ENCODE measurements at places on chromosomes 3 and 15. TPM values are rescaled to one million over a fixed set of nuclear protein-coding genes. Genes with fewer than 3 reads are reported as not detected.

- DNase-seq, result no peak
Measured at GRCh38 chr3:185818267-185818875, 6.5 kb downstream of the IGF2BP2 start.

DNA sequence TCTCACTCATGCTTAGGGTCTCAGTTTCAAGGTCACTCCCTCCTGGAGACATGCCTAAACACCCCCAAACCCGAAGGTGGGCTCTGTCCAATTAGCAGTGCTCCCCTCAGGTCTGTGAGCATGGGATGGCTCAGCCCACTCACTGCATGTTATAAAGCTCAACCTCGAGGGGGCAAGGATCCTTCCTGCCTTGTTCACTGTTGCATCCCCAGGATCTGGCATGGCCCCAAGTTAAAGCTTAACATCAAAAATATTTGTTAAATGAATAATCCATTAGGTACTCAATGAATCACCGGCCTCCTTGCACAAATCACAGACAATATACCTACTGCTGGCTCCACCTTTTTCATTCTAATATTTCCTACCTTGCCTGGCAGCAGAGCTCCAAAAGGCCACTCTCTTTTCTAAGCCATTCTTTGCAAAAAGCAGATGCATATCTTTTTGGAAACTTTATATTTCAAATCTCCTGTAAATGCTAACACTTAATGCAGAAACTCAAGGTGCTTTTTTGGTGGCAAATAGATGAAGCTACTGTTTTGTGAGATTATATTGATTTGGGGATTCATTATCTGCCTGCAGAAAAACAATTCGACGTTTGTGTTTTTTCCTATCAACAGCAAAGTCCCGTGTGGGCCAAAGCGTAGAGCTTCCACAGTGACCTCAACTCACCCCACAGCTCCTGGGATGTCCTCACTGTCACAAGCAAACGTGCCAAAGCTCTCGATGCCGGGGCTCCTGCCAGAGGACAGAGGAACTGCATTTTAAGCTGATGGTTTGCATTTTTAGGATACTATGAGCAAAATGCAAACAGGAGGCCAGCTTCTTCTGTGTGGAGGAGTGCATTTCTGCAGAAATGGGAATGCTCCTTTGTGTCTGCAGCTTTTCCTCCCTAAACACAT, 35.4 kb downstream of the PCOLCE2 start:
- no peak for DNase-seq

DNA sequence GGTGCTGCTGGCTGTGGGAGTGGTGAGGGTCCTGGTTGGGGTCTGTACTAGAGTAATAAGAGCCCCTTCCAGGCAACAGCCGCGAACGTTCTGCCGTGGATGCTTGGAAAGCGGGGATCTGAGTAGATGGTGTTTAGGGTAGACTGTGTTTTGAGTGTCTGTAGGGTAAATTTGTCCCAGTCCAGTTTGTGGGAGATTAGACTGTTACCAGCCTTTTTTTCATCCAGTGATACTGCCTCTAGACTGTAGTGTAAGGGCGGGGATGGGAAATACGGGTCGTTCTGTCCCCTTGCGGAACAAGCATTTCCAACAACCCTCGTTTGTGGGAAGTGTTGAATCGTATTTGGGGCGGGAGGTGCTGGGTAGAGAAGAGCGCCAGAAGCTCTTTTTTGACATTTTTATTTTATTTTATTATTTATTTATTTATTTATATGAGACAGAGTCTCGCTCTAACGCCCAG, 424 bp downstream of the HAUS2 start:
- DNase-seq, result peak; percentile 30

DNA sequence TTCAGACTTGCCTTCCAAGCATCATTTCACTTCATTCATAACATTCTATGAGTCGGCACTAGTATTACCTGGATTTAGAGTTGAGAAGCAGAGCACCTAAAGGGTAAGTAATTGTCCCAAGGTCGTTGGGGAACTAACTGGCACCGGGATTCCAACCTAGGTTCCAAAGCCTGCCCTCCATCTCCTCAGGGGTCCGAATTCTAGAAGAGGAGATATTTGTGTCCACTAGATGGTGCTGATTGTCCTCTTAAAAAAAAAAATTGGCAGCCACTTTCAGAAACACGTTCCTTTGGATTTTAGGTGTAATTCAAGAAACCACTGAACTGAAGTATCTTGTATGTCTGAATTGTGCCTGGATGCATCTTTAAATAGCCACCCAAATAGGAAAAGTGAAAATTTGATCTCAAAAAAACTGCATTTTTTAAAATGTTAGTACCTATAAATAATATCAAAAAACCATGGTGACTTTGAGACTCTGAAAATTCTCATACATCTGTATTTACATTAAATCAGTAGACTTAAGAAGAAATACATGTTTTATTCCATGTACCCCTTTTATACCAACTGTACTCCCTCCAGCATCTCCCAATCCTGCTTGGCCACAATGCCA, 3.9 kb upstream of the FSIP1 start:
- peak; percentile 61 for DNase-seq

- no peak for DNase-seq
Measured at GRCh38 chr3:54826251-54826691, 101.6 kb downstream of the LRTM1 start.

The AMOTL2 gene
- total RNA-seq, result 103 TPM

The CGGBP1 gene
- 46.7 TPM for total RNA-seq

DNA sequence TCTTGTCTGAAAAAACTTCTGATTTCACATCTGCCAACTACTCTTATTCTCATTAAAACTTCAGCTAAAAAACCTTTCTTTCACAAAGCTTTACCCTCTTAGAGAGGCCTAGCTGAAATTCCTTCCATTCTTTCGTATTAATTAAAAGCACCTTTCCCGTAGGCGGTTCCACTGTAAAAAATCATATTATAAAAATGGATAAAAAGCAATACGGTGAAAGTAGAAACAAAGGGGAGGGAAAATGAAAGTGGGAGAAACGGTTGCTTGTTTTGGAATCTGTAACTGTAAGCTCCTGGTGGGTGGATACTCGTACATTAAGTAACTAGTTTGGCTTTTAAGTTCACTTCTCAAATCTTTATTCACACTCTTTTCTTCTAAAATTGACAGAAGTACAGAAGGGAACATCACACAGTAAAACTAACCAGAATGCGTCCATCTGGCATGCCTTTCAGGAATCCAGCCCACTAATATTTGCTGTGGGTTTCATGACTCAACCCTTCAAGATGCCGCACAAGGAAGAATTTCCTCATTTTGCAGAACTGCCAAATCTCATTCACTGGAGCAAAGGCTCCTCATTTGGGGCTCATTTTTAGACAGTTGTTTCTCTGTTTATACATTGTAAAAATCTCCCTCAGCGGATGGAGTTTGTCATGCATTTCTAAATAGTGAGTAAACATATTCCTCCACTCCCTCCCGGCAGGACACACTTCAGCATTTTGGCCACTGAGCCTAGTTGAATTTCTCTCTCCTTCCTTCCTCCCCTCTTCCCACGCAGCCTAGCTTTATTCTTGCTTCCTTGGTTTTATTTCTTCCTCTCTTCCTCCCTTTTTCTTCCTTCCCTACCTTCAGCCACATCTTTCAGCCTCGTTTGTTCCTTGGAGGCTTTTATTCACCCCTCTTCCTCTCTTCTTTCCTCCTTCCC, 419.5 kb upstream of the NAALADL2 start:
- peak; percentile 97 for DNase-seq

- peak; percentile 48 for DNase-seq
Measured at GRCh38 chr15:43218908-43219706, 1.7 kb downstream of the EPB42 start.

DNA sequence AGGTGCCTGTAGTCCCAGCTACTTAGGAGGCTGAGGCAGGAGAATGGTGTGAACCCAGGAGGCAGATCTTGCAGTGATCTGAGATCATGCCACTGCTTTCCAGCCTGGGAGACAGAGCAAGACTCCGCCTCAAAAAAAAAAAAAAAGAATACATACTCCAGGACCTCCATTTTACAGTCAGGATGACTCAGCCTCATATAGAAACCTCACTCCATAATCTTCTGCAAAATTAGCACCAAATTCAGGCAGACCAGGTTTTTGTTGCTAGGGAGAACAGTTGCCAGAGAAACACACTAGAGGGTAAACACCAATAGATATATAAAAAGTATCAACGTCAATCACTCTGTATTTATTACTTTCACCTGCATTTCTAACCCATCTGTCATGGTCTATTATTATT, 28.3 kb upstream of the AP3B2 start:
- DNase-seq, result no peak

DNA sequence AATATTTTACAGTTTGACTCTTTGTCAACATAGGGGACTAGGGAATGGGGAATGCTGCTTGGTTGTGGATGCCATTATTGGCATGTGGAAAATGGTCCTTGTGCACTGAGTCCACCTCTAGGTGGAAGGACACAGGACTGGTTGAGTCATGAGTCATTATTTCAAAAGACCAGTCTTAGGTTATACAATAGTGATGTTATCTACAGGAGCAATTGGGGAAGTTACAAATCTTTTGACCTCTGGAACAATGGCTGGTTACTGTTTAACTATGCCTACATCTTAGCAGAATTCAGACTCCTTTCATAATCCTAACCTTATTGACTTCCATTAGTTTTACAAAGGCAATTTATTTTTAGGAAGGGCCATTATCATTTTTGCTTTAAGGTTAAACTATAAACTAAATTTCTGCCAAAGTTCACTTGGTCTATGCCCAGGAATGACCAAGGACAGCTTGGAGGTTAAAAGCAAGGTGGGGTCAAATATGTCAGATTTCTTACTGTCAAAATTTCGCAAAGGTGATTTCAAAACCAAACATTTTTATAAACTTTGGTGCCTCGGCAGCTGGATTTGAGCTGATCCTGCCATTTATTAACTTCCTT, 11.8 kb upstream of the CCR8 start:
- no peak for DNase-seq

GRCh38 chr3:136120373-136121348, 75.5 kb downstream of the MSL2 start:
- no peak for DNase-seq

The C3orf70 gene
- 0.42 TPM for total RNA-seq

DNA sequence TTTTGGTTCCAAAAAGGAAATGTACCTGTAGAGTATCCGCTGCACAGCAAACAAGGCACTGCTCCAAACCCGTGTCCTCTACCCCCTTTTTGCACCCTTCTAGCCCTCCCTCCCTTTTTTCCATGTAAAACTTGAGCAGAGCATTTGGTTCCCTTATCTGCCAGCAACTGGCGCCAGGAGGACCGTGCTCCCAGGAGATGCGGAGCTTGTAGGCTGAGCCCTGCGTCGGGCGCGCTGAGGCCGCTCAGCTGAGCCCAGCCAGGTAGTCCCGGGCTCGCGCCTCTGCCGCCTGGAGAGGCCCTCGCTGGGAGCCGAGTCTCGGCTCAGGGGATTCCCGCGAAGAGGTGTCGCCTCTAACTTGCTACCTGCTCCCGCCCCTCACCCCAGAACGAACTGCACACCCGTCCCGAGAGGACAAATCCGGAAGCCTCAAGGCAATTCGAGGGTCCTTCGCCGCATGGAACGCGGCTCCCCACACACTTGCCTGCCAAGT, 575 bp downstream of the TRPM7 start:
- peak; percentile 87 for DNase-seq

The PLAAT1 gene
- 35.4 TPM for total RNA-seq

DNA sequence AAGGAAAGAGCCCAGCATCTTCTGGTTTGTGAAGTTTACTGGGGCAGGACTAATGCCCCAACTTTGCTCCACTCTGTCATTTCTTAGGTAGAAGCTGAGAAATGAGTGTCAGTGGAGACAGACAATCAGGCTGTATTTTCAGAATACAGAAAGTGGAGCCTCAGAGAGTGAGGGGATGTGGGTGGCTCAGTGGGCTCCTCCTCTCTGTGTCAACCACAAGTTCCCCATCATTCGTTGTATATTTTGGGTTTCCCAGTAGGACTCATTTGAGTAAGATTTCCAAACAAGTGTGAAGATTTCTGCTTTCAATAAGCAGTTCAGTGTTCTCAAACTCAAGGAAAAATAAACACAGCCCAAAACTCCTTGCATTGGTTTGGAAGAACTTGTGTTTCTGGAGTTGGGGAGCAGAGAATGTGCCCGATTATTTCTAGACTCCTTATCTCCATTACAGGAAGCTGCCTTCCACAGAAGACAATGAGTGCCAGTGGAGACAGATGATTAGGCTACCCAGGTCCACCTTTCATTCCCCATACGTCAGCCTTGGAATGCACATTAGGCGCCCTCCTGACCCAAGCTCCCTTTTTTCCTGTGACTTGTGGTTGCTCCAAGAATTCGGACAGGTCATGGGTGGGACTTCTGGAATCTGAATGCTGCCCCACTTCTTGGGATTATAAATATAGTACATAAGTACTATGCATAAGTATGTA, 792.1 kb upstream of the LMCD1 start:
- peak; percentile 28 for DNase-seq

The ITGA11 gene
- total RNA-seq, result 0.12 TPM

DNA sequence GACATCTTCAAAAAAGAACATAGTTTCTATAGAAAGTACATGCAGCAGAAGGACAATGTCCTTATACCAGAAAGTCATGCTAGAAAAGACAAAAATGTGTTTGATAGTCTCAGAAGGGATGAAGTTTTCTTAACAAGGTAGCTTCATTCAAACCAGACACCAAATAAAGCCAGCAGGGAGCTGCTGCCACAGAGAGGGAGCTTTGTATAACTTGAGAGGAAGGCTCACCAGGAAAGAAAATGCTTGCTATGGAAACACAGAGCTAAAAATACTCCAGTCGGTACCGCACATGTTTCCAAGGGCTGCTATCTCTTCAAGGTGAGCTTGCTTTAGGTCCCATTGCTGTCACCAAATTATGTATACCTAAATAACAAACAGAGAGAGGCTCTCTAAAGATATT, 1074.8 kb upstream of the ALCAM start:
- DNase-seq, result no peak
